ENCODE measurements at places on chromosomes 7 and 10.

GRCh38 chr10:75932921-75933320, 501.5 kb downstream of the LRMDA start:
- DNase-seq, result no peak

GRCh38 chr7:136353287-136353686, 376.1 kb upstream of the MTPN start:
- no peak for DNase-seq

DNA sequence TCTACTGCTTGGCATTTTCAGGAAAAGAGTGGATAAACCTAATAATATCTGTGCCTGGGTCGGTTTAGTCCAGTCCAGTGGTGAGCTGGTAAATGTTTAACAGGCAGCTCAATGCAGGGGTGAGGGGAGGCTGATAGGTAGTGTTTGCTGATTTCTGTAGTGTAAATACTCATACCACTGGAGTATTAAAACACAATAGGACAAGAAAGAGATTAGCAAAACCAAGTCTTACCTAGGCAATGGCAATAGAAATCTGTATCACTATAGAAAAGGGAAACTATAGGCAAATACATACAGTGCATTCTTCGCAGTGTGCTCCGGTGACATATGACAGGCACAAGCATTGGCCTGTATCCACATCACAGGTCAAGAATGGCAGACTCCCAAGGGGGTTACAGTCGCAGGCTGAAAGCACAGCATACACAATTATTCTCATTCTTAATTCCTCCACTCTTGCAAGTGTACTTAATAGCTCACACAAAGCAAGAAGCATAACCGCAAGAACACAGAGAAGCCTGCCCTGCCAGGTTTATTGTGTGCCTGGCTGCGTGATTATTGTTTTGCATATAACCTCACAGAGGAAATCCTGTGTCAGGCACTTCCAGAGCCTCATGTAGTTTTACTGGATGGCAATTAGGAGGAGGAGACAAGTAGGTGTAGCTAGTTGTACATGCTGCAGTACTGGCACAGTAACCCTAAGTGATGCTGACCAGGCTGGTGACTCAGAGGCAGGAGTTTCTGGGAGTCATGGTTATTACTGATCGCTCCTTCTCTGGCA, 35.0 kb downstream of the LAMB4 start:
- no peak for DNase-seq

GRCh38 chr10:86644794-86645445, 9.4 kb upstream of the OPN4 start:
- DNase-seq, result no peak

DNA sequence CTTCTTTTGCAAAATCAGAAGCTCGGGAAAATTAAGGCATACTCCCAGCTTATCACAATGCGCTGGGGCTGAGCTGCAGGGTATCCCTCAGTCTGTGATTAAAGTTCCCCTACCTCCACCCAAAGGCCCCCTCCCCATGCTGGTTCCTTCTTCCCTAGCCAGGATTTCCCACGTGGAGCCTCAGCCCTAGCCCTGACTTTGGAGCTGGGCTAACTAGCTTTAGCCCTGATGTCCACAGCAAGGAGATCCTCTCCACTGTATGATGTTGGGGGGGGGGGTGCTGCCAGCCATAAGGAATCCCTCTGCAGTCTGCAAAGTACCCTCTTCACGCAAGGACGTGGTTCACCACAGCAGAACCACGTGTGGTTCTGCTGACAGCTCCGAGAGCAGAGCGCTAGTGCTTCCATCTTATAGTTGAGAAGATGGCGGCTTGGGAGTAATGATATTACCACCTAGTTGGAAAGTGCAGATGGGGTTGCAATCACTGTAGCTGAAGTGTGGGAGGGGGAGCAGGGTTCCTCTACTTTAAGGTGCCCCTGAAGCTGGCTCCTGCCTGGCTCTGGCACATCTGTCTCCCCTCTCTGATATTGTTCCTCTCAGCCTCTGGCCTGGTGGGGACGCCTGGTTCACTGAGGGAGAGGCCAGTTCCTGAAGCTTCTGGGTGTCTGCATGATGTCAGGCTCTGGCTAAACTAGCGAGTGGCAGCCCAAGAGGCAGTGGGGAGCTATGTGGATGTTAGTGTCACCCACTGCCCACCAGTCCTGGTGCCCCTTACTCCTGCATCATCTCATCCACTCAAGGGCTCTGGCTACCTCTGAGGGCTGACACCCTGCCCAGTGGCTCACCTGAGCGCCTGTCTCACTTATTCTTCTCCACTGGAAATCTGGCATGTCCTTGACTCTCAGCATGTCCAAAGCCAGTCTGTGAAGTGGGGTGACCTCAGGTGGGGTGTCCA, 270.7 kb downstream of the RPS24 start:
- no peak for DNase-seq

- DNase-seq, result no peak
These were observed 139.8 kb downstream of the ARHGAP22 start for GRCh38 chr10:48464871-48465736.

DNA sequence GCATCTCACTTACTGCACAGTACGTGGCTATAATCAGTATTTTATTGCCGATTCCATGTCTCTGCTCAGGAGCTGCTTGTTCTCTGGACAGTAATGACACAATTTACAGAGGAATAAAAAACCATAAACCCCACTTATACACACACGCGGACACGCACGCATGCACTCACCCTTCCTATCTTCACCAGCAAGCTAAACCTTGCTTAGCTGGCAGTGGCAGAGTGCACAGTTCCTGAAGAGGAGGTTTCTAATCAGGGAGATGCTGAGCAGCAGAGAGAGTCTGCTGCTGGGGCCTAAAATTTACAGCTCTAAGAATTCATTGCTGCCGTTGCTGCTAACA, 66.3 kb downstream of the SND1 start:
- DNase-seq, result no peak

DNA sequence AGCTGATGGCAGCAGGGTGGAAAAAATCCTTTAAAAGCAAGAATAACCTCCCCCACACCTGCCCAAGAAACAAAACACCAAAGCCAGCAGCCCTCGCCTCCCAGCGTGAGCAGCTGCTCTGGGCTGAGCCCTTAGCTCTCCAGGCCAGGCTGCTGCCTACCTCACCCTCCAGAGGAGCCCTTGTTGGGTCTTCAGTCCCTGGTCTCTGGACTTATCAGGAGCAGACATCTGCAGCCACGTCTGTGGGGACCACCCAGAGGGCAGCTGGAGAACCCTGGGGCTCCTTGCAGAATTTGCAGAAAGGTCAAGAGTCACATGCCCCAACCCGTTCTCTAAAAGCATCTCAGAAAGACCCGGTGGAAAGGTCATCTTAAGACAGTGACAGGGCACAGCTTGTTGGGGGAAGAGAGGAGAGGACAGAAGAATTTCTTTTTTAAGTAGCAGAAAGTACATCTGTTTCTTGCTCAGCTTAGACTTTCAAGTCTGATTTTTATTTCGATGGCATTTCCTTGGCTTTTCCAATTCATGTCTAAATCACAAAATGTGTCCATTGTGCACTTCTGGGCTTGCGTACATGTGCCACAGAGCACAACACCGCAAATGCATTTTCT, 425.7 kb upstream of the NFE2L3 start:
- no peak for DNase-seq

DNA sequence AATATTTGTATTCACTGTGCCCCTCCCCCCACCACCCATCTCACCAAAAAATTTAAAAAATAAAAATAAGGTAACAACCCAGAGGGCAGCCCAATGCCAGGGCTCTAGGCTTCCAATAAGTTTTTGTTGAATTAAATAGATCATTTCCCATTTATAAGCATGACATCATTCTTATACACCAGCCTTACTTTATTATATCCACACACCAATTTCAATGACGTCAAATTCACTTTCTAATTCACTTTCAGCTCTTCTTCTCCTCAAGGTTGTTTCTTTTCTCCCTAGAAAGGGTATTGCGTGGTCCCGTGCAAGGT, 1.2 kb upstream of the DKK1 start:
- no peak for DNase-seq

DNA sequence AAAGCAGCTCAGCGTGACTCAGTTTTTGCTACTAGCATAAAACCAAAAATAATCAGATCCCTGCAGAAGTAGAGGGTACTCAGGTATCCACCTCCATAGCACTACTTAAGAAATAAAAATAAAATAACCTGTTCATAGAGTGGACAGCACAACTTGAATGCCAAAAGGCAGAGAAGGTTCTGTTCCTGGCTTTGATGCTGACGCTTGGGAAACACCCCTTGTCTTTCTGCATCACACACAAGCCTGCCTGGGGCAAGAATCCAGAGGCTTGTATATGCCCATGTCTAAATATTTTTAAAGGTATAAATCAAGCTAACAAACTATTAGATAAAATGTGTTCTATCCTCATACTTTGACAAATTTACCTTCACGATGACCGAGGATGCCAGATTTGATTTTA, 207.3 kb downstream of the KIAA1217 start:
- no peak for DNase-seq

DNA sequence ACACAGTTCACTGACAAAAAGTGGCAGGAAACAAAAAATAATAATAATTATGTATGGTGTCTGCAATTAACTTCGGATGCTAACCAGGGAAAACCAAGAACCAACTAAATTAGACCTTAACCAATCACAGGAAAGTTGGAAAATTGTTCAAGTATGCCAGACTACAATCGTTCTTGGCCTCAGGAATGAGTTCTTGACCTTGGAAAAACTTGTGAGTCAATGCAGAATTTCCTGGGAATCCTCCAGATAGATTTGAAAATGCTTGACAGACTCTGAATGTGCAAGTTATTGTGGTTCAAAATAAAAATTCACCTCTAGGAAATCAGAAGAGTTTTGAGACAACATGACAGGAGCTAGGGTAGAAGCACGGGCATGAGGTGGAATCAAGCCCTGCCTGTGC, 171.5 kb downstream of the C7orf25 start:
- no peak for DNase-seq

DNA sequence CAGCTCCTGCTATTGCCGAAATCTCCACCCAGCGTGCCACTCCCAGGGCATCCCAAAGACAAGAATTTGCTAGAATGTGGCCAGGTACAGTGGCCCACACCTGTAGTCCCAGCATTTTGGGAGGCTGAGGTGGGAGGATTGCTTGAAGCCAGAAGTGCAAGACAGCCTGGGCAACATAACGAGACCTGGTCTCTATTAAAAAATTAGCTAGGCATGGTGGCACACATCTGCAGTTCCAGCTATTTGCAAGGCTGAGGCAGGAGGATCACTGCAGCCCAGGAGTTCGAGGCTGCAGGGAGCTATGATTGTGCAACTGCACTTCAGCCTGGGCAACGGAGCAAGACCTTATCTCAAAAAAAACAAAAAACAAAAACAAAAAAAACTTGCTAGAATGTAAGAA, 73.3 kb upstream of the LYZL2 start:
- DNase-seq, result no peak

- DNase-seq, result no peak
These were observed 6.2 kb upstream of the MBL2 start for GRCh38 chr10:52778511-52779392.

DNA sequence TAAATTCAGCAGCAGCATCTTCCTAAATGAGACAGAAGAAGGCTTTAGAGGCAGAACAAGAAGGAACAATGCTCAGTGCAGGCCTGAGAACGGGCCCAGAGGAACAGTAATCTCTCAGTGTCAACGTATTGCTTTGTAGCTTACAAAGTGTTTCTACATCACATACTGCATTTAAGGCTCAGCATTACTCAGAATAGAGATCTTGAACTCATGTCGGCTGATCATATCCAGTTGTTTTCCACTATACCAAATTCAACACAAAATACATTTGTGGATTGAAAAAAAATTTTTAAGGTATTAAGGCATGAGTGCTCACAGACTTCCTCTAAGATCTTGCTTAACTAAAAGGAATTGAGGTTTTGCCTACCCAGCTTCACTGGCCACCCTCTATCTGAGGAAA, 325.1 kb downstream of the HPSE2 start:
- no peak for DNase-seq

DNA sequence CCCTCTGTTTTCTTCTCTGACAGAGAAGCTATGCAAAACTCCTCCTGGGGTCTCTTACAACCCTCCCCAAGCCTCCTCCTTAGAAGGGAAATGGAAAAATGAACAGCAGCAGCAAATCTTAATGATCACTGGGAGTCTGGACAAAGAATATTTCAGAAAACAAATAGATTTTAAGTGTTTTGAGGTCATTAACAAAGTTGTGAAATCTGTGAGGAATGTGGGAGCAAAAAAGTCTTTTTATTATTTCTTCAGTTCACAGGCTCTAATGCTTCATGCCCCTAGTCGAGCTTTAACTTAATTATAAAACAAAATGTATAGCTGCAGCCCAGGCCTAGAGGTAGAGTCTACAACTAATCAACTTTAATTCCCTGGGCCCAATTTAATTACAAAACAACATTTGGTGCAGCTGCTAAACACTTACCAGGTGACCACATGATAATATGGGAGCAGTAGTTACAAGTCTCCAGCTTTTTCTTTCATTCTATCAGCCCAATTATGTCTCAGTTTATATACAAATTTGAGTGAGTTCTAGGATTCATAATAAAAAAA, 293.2 kb downstream of the THSD7A start:
- no peak for DNase-seq

GRCh38 chr7:156780724-156781455, 112.1 kb downstream of the LMBR1 start:
- DNase-seq, result no peak

- no peak for DNase-seq
These were observed 139.3 kb downstream of the PTN start for GRCh38 chr7:137204246-137204645.

DNA sequence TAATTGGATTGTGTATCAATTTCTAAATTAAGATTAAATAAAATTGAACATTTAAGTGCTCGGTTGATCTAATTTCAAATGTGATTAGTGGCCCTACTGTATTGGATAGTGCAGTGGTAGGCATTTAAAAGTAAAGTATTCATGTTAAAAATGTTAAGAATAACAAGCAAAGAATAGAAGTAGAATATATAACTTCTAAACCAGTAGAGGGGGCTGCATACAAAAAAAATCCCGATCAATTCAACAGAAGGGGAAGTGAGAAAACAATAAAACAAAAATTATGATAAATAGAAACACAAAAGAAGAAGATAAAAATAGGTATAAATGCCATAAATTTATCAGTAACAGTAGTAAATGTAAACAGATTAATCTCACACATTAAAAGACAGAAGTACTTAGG, 24.9 kb upstream of the WDFY4 start:
- DNase-seq, result no peak

GRCh38 chr10:73750819-73751218, 6.6 kb downstream of the SEC24C start:
- no peak for DNase-seq

DNA sequence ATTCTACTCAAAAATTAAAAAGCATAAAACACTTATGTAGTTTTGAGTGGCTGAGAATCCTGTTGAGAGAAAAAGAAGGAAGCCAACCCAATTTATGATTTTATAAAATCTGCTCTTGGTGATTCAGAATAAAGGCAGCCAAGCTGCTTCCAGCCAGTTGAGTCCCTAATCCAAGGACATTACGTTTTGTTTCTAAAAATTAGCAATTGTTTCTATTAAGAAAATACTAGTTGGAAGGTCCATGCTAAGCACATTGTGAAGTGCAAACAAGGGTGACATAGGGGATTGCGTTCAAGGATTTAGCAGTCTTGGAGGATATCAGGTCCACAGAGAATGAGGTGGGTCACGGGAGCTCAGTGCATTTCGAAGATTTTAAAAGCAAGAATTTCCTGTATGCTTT, 987.7 kb downstream of the TYW1 start:
- no peak for DNase-seq

Measured in stimulated activated CD8-positive, alpha-beta memory T cell treated with anti-CD3 and anti-CD28 coated beads, Interleukin-7, amount 100 ng/mL, for 24 hours (primary cell).